ENCODE measurements at places on chromosomes 5 and 9. TPM values are rescaled to one million over a fixed set of nuclear protein-coding genes. Genes with fewer than 3 reads are reported as not detected.

DNA sequence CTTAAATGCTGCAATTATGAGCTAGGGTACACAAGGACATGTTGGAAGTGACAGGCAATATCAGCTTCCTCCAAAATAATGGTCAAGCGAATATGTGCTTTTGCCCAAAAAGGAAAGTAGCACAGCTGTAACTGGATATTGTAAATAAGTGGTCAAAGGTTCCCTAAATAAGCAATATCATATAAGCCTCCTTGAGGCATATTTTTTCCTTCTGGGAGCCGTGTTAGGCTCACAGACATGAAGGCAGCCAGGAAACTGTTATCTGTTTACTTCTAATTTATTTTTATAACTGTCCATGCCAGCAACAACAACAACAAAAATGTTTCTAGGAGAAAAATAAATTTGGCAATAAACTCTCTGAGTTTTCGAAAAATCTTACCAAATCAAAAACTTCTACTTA lies 648.3 kb downstream of the PDE4D start:
- DNase-seq: no peak

GPX3 gene
- not detected for total RNA-seq

EIF4E1B gene
- total RNA-seq: not detected

- no peak for DNase-seq
Observed at GRCh38 chr9:114327749-114328148, 1.9 kb upstream of the ORM2 start.
